ENCODE measurements at places on chromosomes 3 and 15.

GRCh38 chr3:171163101-171164066, 136.9 kb upstream of the SLC2A2 start:
- no peak for DNase-seq

DNA sequence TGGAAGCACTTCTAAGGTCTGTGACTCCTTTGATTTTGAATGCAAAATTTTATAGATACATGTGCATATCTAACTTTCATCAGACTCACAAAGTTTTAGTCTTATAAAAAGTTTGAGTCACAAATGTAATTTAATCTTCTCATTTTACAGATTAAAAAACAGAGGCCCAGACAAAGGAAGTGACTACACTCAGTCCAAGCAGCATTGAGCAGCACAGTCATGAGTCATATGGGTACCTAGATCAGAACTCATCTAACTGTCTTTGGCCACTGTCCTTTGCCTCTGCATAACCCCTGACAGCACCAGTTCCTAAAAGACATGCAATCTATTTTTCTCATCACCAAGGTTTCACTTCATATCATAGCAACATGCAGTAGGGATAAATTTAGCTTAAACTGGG, 210.7 kb upstream of the KCNH8 start:
- no peak for DNase-seq

DNA sequence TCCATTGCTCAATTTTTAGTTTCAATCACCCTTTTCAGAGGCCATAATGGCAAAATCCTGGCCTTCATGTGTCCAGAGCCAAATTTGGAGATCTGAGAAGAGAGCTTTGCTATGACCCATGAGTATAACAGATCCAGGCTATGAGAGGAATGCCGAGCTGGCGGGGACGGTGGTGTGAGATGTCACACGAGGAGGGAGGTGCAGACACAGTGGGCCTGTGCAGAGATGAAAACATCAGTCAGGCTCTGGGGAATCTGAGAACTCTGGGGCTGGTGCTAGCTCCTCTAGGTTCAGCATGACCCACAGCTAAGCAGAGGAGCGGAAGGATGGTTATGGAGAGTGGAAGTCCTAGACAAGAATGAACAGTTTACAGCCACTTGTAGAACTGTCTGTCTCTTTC, 398.3 kb upstream of the ATP10A start:
- DNase-seq = no peak

DNA sequence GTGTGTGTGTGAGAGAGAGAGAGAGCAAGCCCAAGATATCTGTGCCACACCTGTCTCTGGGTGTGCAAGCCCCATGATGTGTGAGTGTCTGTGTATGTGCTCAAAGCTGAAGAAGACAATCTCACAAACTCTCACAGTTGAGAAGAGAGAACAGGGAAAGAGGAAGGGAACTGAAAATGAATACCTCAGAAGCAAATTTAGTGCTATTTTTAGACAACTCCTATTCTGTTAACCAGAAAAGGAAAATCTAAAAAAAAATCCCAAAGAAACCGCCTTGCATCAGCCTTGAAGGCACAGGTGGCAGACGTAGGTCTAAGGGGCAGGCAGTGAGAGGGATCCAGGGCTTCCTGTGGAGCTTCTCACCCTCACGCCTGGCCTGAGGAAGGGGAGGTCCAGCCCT, 47.8 kb downstream of the ATP2B2 start:
- no peak for DNase-seq

DNA sequence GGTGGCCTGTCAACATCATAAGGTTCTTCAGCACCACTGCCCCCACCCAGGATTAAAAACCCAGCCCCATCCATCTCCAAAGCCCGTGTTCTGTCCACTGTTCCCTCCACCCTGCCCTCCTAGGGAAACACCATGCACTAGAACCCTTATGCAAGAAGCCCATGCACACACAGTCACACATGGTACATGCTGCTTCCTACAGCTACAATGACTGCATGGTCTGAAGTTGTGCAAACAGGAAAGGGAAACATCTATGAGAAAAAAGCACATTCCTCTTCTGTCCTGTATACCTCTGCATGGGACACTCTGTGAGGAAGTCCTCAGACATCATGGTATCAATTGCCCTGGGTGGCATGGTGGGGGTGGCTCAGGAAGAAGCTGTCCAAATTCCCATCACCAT, 108.6 kb upstream of the MRPS22 start:
- no peak for DNase-seq

- DNase-seq = no peak
Observed at GRCh38 chr15:65924004-65924403, 54.7 kb downstream of the RAB11A start.

DNA sequence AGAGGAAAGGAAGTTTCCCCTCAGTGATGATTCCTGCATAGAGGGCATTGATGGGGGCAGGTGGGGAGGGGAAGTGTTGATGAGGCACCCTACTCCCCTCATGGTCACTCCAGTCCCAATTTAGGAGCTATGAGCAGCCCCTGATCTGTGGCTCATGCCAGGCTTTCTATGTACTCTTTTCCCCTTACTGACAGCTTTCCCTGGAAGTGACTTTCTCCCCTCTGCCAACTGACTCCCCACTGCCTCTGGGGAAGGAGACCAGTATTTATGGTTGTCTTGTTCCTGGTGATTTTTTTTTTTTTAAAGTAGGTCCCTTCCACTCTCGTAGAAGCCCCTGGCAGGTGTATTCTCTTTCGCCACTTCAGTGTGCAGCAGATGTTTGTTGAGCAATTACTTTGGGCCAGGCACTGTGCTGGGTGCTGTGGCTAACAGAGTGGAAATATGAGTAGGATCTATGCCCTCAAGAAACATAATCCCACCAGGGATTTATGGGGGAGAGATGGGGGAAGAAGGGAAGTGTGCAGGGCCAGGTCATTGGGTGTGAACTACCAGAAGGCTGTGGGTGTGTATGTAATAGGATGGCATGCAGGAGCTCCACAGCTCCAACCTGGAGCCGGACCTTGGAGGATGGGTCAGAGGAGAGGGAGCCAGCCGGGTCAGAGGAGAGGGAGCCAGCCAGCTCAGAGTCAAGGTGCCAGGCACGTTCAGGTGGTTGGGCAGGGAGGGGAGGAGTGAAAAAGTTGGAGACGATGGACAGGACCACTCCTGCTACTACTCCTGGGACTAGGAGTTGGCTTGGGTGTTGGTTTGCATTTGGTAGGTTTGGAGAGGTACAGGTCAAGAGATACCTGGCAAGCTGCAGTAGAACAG, 3.5 kb downstream of the SMAD6 start:
- DNase-seq = peak; percentile 8

GRCh38 chr15:59051873-59052861, 52.8 kb upstream of the CCNB2 start:
- no peak for DNase-seq

- DNase-seq = no peak
Observed at GRCh38 chr3:37546876-37547275, 314.8 kb upstream of the CTDSPL start.

DNA sequence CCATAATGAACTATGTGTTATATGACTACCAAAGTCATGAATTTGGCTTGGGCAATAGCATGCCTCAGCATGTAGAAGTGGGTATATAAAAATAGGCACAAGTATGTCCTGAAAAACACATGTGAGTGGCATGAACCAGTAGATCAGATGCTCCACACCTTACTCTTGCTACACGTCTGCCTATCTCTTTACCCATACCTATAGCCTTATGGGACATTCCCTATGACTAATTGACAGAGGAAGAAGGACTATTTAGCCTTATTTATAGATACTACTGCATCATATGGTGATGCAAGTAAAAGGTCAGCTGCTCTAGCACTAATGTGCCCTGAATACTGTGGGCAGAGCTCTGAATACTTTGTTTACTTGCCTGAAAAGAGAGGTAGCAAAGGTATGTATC, 81.0 kb upstream of the ZPLD1 start:
- no peak for DNase-seq

DNA sequence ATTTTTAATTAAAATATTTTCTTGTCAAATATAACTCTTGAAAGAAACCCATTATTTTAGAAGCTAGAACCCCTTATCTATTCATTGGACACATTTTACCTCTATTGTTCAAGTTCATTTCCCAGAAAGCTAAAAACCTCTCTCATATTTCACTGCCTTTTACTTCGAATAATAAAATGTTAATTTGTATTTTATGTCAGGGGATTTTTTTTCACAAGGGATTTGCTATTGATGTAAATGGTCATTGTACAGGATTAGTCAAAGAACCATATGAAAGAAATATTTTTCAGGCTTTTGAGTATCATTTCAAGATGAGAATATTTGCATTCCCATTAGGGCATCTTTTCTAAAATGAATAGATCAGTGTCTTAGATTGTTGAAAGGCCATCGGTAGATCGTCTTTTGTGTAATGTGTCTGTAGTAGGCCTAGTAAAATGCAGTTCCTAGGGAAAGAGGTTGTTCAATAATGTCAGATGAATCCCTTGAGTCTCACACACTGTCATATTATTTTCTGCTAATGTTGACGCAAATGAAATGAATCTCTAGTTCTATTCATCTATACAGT, 114.5 kb downstream of the ROBO1 start:
- DNase-seq = no peak

DNA sequence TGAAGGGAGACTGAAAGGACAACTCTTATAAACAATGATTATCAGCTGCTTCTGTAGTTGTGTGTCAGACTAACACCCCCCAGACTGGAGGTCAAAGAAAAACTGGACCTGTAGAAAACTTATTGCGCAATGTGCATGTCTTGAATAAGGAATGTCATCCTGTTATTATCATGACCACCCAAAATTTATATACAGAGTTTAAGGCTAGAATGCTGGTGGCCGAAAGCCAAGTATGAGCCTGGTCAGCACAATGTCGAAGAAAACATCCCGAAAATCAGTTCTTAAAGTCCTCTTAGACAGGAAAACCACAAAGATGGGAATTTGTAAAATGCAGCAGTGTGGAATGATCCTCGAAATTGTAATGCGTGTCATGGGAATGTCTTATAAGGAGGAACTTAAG, 29.3 kb downstream of the RFTN1 start:
- no peak for DNase-seq

GRCh38 chr3:95338446-95338845, 1275.6 kb downstream of the NSUN3 start:
- DNase-seq = no peak

DNA sequence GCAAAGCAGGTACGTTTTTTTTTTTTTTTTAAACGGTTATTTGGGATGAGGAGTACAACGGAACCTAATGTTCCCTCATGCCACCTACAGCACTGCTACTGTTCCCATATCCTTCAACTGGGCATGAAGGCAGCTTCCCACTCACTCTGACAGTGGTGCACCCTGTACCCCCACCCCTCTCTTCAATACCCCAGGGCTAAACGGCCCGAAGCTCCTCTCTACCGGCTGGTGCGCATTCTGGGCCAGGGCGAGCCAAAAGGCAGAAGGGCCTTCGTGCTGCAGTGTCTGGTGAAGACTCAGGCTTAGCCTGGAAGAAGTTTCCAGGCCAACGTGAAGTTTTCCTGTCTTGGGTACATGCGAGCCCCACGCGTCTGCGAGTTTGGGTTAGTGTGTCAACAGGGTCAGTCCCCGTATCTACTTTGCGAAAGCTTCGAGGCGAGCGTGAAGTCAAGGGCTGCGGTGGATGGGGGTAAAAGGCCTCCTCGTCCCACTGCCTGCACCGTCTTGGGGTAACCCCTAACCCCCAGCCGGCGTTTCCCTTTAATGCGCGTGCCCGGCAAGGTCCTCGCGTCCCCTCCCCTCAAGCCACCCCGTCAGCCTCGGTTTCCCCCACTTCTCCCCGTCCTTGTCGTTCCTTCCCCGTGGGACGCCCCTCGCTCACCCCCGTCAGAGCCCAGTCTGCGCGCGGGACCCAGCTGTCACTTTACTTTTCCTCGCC, 765 bp upstream of the UBE2E2 start:
- DNase-seq = peak; percentile 51

- DNase-seq = peak; percentile 42
Observed at GRCh38 chr3:66406163-66406562, 94.7 kb downstream of the LRIG1 start.

DNA sequence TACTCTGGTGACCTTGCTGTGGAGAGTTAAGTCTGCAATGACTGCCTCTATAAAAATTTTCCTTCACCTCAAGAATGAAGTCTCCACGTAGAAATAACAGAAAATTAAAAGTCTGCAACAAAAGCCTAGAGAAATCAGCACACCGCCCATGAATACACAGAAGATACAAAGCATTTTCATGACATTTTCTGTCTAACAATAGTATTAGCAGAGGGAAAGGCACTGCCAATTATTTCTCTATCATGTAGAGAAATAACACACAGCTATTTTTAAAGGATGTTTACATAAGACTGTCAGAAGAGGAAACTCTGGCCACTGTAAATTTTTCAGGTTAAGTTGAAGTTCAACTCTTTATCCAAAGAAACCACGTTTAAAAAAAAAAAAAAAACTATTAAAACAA, 80.8 kb downstream of the GSK3B start:
- DNase-seq = no peak

DNA sequence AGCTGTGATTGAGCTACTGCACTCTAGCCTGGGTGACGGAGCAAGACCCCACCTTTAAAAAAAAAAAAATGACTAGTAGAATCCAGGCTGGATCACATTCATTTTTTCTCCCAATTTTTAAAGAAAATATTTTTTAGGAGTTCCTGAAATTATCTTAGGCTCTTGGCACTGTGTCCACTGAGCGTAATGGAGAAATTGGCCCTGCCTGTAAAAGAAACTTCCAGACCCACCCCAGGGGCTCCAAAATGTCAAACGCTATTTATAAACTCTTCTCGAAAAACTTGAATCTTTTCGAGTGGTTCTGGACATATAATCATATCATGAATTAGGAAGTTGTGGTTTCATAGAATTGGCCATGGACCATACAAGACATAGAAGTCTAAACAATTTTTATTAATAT, 300.2 kb upstream of the RGMA start:
- no peak for DNase-seq

GRCh38 chr3:60501314-60501713, 749.9 kb downstream of the FHIT start:
- DNase-seq = no peak

DNA sequence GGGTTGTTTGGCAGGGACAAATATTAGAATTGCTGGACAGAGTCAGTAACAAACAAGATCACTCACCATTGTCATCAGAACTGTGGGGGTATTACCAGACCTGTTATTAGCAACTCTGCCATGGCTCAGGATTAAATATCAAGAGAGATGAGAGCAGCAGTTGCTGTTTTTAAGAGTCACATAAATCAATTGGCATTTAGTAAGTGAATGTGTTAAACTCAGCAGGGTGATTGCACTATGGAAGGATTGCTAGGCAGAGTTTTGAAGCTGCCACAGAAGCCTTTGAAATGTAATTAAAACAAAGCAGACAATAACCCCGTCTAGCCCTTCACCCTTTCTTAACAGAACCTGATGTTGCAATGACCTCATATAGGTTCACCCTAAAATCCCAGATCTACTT, 238.8 kb downstream of the GAP43 start:
- no peak for DNase-seq
